Activated CD8-positive, alpha-beta memory T cell treated with anti-CD3 and anti-CD28 coated beads, Interleukin-2, amount 50 U/mL, for 4 hours (primary cell): ENCODE measurements at places on chromosomes 1 and 21.

DNA sequence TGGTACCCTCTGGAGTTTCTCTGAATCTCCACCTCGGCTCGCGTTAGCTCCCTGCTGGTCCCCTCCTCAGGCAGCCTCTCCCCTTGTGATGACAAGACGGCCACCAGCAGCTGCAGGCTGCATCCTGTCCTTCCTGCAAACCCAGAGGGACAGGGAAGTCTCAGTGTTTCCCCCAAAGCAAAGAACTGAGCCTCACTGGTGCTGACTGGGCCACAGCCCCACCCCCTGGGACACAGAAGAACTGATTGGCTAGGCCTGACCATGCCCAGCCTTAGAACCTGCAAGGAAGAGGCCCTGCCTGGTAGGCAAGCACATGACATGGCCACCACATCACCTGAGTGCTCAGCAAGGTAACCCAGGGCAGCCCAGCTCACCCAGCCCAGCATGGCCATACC is 34.6 kb downstream of the TMEM51 start:
- no peak for DNase-seq

GRCh38 chr1:167790117-167790516 is 68.3 kb downstream of the MPZL1 start:
- DNase-seq, result no peak

- DNase-seq, result no peak
These were observed 32.5 kb upstream of the BCL10 start for GRCh38 chr1:85308833-85309350.

- no peak for DNase-seq
These were observed 496 bp downstream of the VPS45 start for GRCh38 chr1:150068109-150068435.

DNA sequence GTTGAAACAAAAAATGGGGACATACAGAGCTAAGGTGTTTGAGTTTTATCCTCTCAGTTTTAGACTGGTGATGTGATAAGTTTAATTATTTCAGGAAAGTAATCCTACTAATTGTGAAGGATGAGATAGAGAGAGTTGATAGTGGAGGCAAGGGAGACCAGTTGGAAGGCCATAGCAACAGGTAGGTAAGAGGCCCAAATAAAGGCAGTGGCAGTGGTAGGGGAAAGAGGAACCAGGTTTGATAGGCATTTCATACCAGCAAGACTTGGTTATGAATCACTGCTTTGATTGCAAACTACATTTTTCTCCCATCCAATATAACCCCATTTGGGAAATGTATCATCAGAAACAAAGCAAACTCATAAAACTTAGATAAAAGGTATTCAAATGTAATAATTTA is 63.1 kb upstream of the SH3GLB1 start:
- no peak for DNase-seq

GRCh38 chr1:182875889-182876288 is 36.7 kb downstream of the DHX9 start:
- no peak for DNase-seq

- DNase-seq, result no peak
These were observed 2.2 kb upstream of the CLCA2 start for GRCh38 chr1:86421601-86422280.

GRCh38 chr1:91703095-91703494 is 182.9 kb downstream of the TGFBR3 start:
- DNase-seq, result no peak

DNA sequence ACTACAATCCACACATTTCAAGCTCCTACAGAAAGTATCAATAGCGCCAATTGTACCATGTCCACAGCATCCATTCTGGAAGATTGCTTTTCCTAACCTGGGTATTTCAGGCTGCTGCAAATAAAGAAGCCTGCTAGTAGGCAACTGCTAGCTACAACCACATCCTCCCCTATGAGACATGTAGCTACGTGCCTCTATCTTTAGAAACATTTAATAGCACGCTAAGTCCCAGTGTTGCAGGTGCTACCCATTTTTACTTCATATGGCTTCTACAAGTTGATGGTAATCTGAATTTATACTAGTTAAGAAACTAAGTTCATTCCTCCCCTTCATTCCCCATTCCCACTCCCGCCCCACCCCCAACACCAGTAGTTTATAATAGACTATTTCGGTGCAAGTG is 7.4 kb upstream of the AMPD1 start:
- no peak for DNase-seq

GRCh38 chr1:232786845-232787455 is 18.3 kb upstream of the MAP10 start:
- no peak for DNase-seq

DNA sequence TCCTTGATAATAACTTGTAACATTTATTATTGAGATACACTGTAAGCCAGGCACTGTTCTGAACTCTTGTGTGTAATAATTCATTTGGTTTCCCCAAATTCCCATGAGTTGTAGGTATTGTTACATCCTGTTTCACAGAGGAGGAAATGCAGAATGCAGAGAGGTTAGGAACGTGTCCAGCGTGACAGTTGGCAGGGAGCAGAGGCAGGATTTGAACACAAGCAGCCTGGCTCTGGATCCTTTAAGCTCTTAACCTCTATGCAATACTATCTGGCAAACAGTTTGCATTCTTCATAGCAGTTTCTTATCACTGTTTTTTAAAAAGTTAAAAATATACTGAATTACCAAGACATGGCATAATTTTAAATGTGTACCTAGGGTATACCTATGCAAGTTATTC is 30.5 kb downstream of the EEIG2 start:
- DNase-seq, result no peak

- no peak for DNase-seq
These were observed 16.5 kb upstream of the RNF220 start for GRCh38 chr1:44388551-44388950.

DNA sequence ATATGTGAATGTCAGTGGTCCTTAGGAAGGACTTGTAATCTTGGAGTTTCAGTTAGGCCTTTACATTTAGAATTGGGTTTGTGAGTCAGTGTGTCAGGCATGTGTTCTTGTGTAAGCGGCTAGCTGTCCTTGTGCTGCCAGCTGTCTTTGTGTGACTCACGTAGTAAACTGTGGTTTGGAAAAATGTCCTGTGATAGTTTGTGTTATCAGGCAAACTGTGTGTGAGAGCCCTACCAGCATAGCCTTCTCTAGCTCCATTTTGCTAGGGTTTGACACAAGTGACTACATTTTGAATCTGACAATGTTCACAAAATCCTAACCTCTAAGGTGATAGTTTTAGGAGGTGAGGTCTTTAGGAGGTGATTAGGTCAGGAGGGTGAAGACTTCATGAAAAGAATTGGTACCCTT is 6.9 kb upstream of the SLC35D1 start:
- DNase-seq, result no peak

DNA sequence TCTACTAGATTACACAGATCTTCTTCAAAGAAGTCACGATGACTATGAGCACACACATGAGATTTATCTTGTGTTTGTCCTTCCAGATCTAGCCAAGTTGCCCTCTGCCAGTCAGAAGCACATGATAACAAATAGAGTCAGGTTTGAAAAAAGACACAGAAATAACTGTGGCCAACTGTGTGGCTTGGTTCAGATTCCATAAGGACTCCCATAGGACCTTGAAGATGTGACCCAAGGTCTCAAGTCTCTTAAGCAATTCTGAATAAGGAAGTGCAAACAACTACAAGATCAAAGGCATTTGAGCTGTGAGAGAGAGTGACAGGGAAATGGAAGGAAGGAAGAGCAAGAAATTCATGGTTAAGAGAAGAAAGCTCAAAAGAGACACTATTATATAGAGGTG is 194.0 kb downstream of the PLPP3 start:
- no peak for DNase-seq

- DNase-seq, result no peak
These were observed 203.4 kb downstream of the ZNF648 start for GRCh38 chr1:181858135-181858534.

DNA sequence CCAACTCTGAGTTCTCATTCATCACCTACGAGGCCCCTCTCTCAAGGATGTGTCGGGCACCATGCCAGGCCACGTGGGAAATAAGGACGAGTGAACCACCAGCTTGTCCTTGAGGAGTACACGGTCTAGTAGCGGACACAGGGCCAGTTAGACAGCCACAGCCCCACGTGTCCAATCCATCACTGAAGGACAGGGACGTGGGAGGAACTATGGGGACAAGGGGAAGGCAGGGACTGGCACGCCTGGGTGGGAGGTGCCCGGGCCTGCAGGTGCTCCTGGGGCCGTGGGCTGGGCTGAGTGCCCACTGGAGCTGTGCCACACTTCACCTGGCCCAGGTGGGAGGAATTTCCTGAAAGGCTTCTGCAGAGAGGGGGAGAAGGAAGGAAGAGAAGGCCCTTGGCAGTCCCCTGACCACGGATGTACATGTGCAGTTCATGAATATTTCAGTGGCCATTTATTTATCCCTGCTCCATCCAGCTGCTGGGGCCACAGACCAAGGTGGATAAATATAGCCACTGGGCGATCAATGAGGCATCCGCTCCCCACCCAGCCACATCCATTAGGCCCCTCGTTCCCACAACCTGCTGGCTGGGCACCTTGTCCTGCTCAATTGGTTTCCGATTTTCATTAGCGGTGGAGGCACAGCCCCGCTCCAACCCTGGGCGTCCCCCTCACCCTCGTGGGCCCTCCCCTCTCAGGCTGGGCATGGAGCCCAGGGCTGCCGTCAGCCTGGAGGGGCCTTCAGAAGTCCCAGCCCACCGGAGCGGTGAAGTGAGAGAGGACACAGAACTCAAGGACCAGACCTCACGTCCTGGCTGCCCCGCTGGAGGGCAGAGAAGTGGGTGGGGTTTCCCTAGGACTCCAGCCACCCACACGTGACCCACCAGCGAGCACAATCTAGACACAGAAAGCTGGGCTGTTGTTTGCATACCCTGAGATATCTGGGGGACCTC is 59.5 kb downstream of the CASZ1 start:
- DNase-seq, result no peak

DNA sequence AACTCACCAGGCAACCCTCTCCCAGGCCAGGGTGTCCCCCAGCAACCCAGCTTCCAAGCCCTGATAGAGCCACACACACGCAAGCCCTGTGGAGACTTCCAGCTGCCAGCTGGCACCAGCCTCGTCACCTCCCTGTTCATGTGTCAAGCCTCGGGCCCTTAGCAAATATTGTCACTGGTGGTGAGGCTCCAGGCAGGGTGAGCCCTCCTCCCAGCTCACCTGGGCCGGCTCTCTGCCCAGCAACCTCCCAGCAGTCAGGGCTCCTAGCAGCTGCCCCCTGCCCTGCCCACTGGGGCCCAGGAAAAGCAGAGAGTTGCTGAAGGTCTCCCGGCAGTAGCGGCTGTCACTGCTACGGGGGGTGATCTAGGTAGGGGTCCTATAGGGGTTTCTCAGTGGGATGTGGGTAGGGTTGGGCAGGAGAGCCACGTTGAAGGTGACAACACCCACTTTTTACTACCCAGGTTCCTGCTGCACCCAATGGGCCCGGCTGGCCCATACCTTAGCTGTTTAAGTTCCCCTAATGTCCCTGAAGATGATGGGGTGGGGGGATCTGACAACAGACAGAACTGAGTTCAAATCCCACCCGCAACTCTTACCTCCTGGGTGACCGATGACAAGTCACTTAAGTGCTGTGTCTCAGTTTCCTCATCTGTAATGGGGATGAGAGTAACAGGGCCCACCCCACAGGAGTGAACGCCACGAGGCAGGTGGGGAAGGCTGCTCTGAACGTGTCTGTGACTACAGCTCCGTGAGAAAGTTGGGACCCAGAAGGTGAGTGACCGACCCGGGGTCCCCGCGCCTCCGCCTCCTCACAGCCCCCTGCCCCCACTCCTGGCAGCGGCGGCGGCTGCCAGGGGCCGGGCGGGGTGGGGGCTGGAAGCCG is 678 bp downstream of the TTC39A start:
- DNase-seq, result no peak

DNA sequence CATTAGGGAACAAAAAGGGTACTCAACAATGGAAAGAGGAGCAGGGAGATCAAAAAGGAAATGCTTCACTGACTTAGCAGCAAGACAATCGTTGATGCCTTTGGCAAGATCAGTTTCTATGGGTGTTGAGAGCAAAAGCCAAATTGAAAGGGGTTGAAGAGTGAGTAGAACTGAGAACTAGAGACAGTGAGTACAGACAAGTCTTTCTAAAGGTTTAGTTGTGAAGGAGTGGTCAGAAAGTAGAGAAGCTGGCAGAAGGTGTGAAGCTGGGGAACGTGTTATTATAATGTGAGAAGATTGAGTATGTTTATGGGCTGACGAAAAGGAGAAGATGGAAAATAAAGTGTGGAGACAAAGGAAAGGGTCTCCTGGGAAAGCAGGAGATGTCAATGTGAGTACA is 221.2 kb upstream of the USP25 start:
- DNase-seq, result no peak

DNA sequence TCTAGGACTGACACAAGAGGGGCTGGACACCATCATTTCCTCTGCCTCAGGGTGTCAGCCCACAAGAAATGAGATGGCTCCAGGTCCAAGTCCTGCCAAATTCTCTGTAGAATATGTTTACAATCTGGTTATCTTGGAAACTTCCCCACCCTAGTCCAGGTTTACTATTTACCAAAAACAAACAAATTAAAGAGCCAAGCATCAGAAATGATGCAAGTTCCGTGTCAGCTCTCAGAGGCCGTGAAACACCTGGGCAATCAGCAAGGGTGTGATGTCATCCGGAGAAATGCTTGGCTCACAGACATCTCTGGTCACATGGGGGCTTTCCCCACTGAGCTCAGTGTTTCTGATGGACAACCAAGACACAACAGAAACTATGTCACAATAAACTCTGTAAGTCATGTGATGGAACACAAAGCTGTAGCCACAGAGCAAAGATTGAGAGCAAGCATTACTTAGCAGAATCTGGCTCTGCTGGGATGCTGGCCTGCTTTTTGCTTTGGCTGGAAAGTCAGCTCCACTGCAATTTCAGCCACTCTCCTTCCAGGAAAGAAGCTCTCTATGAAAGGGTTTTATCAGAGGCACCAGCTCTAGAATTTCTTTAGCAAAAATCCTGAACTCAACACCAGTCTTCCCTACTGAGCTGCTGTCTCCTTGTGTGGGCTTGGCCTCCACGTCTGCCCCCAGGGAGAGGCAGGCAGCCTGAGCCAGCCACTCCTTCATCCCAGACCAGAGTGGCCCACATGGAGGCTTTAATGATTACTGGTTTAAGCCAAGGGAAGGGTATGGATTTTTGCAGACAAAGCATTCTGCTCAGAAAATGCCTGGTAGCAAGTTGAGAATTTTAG is 55.9 kb downstream of the NENF start:
- no peak for DNase-seq

DNA sequence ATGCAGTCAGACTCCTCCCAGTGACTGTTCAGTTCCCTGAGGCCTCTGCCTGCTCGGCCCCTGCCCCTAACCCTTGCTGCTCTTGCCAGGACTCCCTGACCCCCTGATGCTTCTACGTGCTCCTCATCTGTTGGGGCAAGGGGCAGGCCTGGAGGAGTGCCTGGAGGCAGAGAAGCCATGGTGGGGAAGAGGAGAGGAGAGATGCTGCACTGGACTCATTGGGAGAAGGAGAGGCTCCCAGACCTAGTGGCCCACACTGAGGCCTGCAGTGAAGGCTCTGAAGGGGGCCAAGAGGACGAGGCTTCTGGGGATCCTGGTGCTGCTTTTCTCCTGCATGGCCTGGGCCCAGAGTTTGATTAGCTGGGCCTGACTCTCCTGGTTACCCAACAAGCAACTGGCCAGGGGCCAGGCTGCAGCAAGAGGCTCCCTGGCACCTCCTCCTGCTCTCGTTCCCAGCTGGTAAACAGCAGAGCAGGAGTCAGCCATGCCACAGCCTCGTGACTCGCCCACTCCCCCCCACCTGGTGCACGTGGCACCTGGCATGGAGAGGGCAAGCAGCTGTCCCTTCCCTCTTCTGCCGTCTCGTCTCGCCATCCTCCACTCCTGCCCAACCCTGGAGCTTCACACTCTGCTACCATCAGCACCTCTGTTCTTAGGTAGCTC is 847 bp upstream of the RORC start:
- DNase-seq, result no peak

- DNase-seq, result no peak
These were observed 2.1 kb downstream of the SASS6 start for GRCh38 chr1:100130552-100131077.
